DMS79 treated with DMSO at 0.1 percent for 48 hours (cell line): ENCODE measurements at places on chromosomes 1 and 21.

GRCh38 chr1:204680461-204680860, 5.1 kb downstream of the LRRN2 start:
- no peak for DNase-seq

DNA sequence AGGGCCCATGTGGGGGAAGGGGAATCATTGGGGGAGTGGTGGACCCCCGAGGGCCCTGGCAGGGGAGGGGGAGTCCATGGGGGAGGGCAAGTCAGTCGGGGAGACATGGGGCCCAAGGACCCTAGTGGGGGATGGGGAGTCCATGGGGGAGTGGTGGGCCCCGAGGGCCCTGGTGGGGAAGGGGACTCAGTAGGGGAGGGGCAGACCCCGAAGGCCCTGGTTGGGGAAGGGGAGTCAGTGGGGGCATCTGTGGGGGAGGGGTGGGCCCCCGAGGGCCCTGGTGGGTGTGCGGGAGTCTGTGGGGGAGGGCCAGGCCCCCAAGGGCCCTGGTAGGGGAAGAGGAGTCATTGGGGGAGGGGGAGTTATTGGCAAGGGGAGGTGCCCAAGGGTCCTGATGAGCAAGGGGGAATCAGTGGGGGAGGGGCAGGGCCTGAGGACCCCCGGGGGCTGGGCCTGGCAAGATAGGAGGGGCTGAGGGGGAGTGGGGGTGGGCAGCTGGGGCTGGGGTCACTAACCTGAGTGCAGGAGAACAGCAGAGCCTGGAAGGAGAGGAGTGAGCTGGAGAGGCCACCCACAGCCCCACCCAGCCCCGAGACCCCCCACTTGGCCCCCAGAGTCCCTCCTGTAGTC, 2.1 kb downstream of the MXRA8 start:
- no peak for DNase-seq

- no peak for DNase-seq
Measured at GRCh38 chr1:16048573-16049189, 5.1 kb downstream of the CLCNKB start.

DNA sequence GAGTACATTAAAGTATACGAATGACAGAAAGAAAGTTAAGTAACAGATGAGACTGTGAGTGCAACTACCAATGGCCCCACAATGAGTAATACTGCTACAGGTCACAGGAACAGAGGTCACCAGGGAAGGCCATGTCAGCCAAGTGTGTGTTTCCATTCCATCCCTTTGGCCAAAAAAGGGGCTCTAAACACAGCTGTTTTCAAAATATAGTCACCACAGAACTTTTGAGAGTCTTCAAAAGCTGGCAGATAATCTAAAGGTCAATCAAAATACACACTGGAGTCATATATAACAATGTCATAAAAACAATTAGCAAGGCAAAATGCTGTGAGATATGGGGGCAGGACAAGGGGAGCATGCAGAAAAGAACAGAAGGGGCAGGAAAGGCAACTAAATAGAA, 10.2 kb downstream of the USP24 start:
- DNase-seq = no peak

DNA sequence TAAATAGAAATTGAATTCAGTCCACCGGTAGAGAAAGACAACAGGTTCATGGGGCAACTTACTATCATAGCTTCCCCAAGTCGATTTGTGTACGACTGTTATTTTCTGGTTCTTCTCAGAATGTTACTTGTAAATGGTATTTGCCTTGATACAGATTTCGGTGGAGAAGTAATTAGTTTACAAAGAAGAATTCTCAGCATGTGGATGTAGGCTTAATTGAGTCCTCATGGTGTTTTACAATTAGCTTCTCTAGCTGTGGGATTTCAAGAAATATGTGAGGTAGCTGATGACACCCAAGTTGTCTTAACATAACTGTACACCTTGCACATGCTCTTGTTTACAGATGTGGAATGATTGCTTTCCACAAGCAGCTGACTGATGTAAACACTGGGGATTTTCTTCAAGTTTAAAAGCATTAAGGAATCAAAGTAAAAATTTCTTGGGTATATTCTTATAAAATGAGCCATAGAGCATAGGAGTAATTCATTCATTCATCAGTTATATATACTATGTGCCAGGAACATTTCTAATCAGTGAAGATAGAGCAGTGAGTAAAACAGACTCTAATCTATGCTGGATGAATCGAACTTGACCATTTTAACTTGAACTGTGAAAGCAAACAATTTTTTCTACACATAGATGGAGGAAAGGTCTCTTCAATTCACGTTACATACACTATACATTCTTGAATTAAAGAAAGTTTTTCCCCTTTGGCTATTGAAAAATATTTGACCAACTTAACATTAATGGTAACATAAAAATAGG, 1.4 kb downstream of the MACO1 start:
- DNase-seq = no peak

DNA sequence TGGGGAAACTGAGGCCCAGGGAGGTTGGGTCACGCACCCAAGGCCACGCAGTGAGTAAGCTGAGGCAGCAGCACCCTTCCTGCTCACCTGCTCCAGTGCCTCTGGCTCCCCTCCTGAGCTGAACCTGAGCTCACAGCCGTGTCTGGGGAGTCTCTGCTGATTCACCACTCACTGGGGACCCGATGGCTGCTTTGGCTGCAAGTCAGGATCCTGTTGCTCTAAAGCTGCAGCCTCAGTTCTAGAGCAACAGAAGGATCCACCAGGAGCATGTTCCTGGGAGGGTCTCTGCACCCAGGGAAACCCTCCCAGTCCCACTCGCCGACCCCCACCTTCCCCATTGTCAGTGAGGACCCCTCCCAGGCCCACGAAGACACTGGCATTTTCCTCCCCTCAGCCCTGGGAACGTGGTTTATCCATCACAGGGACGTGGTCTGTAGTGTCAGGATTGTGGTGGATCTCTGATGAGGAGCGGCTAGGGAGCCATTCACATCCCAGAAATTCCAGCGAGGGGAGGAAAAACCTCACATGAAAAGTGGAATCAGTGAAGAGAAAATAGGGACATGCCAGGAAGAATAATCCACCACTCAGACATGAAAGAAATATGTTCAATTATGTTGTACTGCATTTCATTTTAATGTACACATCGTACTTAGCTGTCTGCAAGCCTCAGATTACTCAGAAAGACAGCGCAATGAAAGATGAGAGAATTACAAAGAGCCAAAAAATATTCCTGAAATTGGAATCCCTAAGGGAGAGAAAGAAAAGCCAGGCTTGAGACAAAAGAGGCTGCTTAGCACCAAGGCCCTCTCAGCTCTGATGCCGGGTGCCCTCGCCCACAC, 447.2 kb downstream of the MATN1 start:
- no peak for DNase-seq

DNA sequence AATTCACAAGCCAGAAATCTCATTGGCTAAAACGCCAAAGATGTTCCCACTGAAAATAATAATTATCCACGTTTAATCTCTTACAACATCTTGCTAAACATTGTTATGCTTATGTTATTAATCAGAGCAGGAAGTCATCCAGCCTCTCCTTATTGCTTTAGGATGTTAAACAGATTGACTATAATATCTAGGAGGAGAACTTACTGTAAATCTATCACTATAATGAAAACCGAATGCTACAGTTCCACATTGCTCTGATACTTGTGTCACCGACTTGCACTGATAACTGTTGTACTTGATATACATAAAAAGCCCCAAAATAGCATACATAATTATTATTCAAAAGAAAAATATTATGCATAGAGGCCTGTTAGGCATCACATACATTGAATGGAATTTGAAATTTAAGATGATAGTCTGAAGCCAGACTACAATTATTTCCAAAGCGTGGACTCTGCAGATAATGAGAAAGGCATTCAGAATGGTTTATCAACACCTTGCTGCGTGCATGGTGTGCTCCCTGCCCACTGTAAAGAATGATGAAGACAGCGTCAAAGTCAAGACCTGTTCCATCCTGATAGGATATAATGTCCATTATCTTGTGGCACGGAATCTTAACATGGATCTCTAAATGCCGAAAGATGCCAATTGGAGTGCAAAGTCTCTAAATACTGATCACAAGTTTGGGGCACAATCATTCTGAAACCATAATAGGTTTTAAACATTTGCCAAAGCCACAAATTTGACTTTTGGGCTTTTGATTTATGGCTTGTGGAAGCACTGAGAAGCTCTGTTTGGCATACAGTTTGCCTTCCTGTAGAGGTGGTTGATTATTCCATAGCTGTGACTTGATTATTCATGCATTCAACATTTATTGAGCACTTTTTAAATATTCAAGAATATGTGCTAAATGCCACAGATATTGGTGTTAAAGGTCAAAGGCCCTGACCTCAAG, 71.3 kb downstream of the CRB1 start:
- DNase-seq = no peak

DNA sequence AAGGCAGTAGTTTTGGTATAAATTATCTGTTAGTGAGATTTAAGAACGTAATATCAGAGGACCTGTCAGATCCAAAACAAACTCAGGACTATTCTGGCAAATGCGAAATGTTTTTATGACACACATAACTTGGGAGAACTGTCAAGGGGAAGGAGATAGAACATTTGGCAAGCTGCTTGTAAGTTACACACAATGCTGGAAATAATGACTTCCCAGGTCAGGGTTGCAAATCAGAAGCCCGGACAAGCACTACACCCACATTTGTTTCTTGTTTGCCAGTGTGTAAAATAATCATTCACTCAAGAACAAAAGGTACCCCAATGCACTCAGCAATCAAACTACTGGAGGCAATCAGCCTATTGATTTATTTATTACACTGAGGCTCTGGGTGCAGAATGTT, 354.7 kb downstream of the KCNH1 start:
- DNase-seq = no peak

GRCh38 chr1:91527781-91528180, 27.1 kb downstream of the CDC7 start:
- no peak for DNase-seq

DNA sequence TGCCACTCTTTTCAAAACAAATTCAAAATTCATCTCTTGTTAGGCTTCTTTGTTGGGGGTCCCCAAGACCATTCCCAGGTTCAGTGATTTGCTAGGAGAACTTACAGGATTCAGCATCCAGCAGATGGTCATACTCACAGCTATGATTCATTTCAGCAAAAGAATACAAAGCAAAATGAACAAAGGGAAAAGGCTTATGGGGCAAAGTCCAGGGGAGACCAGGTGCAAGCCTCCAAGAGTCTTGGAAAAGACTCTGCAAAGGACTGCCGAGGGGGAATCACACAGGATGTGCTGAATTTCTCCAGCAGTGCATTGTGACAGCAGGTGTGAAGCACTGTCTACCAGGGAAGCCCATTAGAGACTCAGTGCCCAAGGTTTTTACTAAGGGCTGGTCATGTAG, 7.3 kb downstream of the TRAF5 start:
- DNase-seq = no peak

GRCh38 chr1:28535180-28535579, 17.7 kb upstream of the TRNAU1AP start:
- DNase-seq = no peak

DNA sequence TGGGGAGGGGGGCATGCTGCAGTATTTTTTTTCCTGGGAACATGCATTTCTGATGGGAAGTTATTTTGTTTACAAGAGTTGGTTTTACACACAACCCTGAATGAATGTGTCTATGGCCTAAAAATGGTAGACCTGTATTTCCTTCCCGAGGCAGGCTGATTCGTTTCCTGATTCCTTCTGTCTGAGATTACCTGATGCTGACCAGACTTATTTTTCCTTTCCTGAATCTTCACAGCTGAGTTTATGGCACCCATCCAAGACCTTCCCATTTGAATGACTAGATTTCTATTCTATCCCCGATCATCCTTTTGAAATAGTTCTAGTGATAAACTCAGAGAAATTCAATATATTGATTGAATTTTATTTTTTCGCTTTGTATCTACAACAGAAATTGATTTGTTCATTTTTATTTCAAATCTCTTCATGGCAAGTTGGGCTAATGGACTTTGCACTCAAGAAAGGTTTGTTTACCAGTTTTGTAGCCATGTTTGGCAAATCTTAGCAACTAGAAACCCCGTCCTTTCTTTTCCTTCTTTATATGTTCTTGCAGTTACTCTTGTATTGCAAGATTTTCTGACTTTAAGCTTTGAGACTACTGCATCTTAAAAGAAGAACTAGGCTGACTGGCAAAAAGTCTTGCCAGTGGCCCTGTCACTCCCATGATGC, 15.9 kb upstream of the PLEKHM2 start:
- no peak for DNase-seq

- no peak for DNase-seq
Measured at GRCh38 chr1:101992821-101993575, 3.7 kb downstream of the OLFM3 start.

DNA sequence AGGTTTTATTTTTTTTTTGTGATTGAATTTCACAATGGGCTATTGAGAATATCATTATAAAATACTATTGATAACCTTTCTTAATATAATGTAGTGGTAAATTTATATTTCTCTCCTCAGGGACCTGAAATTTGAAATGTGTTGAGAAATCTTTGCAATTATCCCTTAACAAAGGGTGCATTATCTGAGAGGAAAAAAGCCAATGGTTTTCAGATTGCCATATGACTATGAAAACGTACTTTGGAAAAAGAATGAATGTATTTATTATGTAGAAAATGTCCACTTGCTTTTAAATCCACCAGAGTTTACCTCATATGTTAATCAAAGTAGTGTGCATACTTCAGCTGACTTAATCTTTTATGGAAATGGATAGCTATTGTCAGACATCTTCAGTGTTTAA, 441.1 kb downstream of the AMY1C start:
- no peak for DNase-seq

GRCh38 chr1:182107209-182107608, 45.7 kb upstream of the ZNF648 start:
- DNase-seq = no peak

DNA sequence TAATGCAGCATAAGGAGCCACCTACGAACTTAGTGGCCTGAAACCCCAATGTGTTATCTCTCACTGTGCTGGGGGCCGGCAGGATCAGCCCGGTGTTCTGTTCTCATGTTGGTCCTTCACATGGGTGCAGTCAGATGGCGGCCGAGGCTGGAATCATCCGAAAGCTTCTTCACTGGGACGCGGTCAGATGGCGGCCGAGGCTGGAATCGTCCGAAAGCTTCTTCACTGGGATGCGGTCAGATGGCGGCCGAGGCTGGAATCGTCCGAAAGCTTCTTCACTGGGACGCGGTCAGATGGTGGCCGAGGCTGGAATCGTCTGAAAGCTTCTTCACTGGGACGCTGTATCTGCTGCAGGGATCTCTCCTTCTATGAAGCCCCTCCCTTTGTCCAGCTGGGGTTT, 12.6 kb upstream of the PCBP3 start:
- DNase-seq = no peak

- no peak for DNase-seq
Measured at GRCh38 chr1:59819566-59820438, 5.1 kb downstream of the HOOK1 start.

DNA sequence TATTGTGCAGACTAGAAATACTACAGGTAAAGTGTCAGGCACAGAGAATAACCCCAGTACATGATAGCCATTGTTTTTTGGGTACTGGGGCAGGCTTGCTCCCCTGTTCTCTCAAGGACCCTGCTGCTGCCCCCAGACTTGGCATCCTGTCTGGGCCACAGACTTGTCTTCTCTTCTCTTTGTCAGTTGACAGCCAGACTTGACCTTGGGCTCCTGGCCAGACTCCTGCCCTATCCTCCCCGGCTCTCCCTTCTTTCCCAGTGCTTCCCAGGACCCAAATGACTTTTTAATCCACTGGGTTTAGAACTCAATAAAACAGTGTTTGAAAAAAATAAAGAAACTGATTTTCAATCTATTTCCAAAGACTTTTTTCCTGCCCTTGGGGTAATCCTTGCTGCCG, 43.2 kb downstream of the ZSCAN20 start:
- DNase-seq = no peak

- DNase-seq = no peak
Measured at GRCh38 chr1:199151634-199152425, 513.0 kb downstream of the PTPRC start.

- DNase-seq = no peak
Measured at GRCh38 chr1:115556236-115556635, 85.5 kb upstream of the VANGL1 start.
